ENCODE measurements at places on chromosomes 4 and X. TPM values are rescaled to one million over a fixed set of nuclear protein-coding genes. Genes with fewer than 3 reads are reported as not detected.

GRCh38 chr4:5863461-5864113, 29.3 kb downstream of the CRMP1 start:
- no peak for DNase-seq

DNA sequence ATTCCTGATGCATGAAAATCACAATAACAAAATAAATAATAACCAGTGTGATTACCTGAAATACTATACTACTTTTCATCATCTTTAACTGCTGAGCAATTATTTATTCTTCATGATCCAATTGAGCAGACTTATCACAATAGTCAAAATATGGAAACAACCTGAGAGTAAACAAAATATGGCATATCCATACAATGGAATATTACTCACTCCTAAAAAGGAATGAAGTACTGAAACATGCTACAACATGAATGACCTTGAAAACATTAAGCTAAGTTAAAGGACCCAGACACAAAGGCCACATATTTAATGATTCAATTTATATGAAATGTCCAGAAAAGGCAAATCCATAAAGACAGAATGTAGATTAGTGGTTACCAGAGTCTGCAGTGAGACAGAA, 146.8 kb downstream of the MID1IP1 start:
- DNase-seq, result no peak

Gene FAM149A
- 10.1 TPM for total RNA-seq

- DNase-seq, result no peak
Observed at GRCh38 chr4:137909529-137910309, 332.4 kb downstream of the SLC7A11 start.

GRCh38 chr4:189046642-189047041, 894.0 kb upstream of the FRG1 start:
- no peak for DNase-seq

DNA sequence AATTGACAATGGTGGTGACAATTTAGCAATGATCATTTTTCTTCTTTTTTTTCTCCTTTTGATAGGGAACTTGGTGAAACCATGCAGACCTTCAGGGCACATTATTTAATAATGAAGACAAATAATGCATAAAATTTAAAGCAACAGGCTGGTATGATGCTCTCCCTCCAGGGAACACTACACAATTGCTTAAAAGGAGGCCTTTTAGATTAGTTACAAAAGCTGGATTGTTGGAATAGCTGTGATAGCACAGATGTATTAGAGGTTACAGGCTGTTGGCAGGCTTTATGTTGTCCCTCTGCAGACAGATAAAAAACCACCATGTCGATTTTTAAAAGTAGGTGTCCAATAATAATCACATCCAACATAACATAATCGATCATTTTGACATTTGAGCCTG, 307.0 kb downstream of the ADGRL3 start:
- no peak for DNase-seq

DNA sequence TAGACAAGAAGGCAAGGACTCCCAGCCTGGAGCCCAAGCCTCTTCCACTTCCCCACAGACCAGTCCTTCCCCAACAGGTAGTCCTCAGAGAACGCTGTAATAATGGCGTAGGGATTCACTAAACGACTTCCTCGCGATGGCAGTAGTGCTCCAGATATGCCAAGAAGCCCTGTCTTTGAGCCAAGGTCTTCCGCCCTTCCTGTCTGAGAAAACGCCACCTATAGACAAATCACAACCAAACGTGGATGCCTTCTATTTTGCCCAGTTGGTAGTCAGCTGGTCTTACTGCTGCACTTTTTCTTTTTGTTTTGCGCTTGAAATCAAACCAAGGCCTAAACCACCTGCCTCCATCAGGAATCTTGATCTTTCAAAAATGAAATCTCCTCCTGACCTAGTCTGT, 203.3 kb downstream of the OR13H1 start:
- DNase-seq, result no peak

Gene ASB5
- total RNA-seq, result 0.46 TPM

DNA sequence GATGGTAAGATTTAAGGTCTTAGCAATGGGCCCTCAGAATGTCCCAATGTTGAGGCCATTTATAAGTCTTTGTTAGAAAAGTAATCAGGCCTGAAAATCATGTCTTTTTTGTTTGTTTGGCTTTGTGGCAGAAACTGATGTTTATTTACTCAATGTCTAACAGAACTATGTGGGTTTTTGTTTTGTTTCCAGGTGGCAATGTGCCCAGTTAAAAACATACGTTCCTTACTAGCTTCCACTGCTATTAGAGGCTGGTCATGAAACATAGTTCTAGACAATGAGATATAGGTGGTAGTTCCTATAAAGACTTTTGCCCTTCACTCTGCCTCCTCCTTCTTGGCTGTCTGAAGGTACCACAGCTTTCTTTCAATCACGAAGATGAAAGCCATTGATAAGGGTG, 108.8 kb downstream of the C4orf51 start:
- DNase-seq, result no peak

Gene TBC1D25
- total RNA-seq, result 15.0 TPM

Gene SPANXB1
- not detected for total RNA-seq

DNA sequence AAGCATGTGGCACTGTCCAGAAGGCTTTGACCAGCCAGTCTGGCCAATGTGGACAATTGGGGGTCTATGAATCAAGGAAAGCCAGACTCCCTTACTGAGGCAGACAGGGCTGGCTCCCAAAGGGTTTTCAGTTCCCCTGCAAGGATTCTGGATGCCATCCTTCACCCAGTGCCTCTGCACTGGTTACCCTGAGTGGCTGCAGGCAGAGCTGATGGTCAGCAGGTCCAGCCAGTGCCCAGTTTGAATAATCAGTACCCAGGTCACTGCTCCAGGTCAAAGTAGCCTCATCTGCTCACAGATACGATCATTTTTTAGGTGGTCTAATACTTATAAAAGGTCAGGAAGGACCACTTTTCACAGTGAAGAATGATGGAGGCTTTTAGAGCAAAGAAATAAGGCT, 52.2 kb upstream of the MAMLD1 start:
- DNase-seq, result no peak

DNA sequence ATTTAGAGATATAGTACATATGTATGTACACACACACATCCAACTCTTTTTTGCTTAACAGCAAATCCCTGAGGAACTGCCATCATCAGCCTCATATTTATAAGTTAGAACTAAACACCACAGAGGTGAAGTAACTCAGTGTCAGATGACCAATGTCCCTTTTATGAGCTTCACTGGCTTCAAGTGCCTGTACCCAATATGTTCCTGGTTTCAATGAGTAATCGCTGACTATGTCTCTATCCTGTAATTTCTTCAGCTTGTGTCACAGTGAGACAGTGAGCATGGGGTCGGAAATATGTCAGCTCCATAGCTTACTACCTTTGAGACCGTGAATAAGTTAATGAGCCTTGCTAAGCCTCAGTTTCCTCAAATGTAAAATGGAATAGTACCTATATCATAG, 136.2 kb upstream of the RASGEF1B start:
- DNase-seq, result no peak

GRCh38 chr4:120694973-120695372, 227.6 kb downstream of the PRDM5 start:
- no peak for DNase-seq

GRCh38 chrX:80285131-80285773, 135.0 kb upstream of the TENT5D start:
- no peak for DNase-seq

Data from posterior vena cava (tissue), 2 donors.